ENCODE measurements at places on chromosomes 3 and 15. TPM values are rescaled to one million over a fixed set of nuclear protein-coding genes. Genes with fewer than 3 reads are reported as not detected.

DNA sequence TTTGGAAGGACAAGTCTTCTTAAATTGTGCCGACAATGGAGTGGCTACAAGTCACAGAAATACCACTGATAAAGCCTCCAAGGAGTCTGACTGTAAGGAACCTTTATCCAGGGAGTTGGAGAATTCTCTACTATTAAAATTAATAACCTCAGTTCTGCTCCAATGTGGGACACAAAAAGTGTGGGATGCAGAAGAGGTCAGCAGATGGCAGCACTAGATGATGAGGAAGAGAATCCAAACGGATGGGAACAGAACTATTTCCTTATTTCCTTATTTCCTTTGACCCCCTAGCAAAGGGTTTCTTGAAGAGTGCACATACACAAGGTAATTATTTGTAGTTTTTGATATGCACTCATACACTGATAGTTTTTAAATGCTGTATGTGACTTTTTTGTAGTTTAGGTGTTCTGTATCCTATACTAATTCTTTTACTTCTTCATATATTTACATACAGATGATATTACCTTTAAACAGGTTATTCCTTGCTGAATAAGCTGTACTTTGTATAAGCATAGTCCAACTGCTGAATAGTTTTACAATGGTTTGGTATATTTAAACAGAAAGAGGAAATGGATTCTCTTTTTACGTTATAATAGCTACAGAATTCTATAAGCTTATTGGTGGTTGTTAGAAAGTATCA is 25.6 kb upstream of the NLGN1 start:
- no peak overlapping the region for H3K4me3 ChIP-seq
- H3K36me3 ChIP-seq = no peaks in the 10 kb centered on the region
- no peak for DNase-seq
- no peak overlapping the region for H3K27ac ChIP-seq

- no peaks in the 10 kb centered on the region for H3K36me3 ChIP-seq
- DNase-seq = no peak
- no peaks in the 10 kb centered on the region for H3K27me3 ChIP-seq
- no peaks in the 10 kb centered on the region for H3K4me1 ChIP-seq
- H3K4me3 ChIP-seq = no peak overlapping the region
- H3K27ac ChIP-seq = no peak overlapping the region
These were observed 266.2 kb downstream of the LSAMP start for GRCh38 chr3:116179091-116179490.

DNA sequence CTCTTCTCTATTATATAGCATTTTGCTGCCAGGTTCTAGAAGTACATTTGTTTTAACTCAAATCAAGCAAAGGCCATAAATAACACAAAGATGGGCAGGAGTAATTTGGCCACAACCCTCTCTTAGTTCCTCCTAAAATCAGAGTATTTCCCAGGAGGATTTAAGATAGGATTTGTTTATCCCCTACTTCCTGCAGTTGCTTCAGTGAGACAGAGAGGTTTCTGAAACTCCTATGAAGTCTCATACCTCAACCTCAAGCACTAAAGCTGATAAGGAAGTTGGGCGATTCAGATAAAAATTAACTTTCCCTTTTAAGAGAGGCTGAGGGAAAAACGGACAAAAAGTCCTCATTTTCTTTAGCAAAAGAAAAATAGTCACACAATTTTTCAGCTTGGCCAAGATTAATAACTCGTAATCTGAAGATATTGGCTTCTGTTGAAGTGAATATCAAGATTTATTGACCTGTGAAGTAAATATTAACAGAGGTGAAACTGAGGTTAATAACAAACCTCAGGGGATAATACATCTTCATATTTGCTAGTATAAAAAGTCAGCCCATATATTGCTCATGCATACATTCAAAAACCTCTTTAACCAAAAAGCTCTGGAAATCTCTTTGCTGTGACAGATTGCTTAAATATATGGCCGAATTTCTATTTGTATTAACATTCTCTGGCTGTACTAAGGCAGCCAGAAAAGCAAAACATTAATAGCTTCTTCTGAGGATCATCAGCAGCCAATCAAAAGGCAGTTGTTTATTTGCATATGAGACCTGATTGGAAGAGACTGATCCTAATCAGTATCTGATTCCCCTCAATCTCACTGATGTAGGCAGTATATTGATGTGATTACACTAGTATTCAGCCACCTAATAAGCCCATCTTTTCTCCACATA is 90.6 kb upstream of the GADL1 start:
- H3K4me1 ChIP-seq = peaks cover 1% of the 10 kb centered on the region
- H3K27ac ChIP-seq = no peak overlapping the region
- no peak for DNase-seq
- H3K36me3 ChIP-seq = no peaks in the 10 kb centered on the region

DNA sequence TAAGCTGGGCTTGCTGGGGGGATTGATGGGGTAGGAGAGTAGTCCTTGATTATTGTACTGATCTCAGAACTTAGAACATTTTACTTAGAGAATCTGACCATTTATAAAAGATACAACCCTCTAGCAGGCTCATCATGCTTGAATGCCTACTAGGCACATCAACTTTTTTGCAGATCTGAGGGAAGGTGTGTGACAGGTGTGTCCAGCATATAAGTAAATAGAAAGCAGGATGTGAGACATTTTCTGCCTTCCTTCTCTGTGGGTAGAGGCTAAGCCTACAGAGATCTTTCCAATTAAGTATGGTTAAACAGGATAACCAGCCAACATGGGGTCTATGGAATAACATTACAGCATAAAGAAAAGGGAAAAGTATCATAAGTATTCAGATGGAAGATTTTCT is 159.1 kb downstream of the AKAP13 start:
- no peaks in the 10 kb centered on the region for H3K27me3 ChIP-seq
- peaks cover 43% of the 10 kb centered on the region for H3K4me1 ChIP-seq
- no peak overlapping the region for H3K27ac ChIP-seq
- H3K4me3 ChIP-seq = no peak overlapping the region
- no peak for DNase-seq

- H3K27me3 ChIP-seq = no peaks in the 10 kb centered on the region
- DNase-seq = no peak
- peaks cover 2% of the 10 kb centered on the region for H3K4me1 ChIP-seq
- H3K4me3 ChIP-seq = no peak overlapping the region
- H3K27ac ChIP-seq = no peak overlapping the region
These were observed 30.3 kb downstream of the DUSP7 start for GRCh38 chr3:52026041-52026440.

GRCh38 chr3:48456456-48456855 is 9.9 kb downstream of the ATRIP start:
- DNase-seq = no peak
- H3K27ac ChIP-seq = no peak overlapping the region
- H3K27me3 ChIP-seq = no peaks in the 10 kb centered on the region
- H3K36me3 ChIP-seq = peaks cover 26% of the 10 kb centered on the region
- peaks cover 18% of the 10 kb centered on the region for H3K4me1 ChIP-seq
- no peak overlapping the region for H3K4me3 ChIP-seq

DNA sequence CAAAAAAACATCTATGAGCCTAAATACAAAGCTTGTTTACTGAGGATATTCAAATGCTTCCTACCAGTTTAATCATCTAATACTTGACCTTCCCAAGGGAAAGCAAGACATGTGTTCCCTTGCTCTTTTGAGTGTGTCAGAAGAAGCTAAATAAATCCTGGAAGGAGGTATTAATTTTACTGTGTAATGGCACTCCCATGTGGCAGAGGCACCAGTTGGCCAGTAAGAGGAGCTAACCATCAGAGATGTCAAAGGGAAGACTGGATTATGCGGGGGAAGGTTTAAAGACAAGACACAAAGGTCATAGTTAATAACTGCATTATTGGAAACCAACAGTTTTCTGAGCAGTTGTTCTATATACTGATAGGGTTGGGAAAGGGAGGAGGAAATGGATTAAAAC is 125.1 kb downstream of the SUCLG2 start:
- H3K36me3 ChIP-seq = peaks cover 49% of the 10 kb centered on the region
- no peaks in the 10 kb centered on the region for H3K27me3 ChIP-seq
- peaks cover 6% of the 10 kb centered on the region for H3K4me1 ChIP-seq
- H3K4me3 ChIP-seq = no peak overlapping the region

DNA sequence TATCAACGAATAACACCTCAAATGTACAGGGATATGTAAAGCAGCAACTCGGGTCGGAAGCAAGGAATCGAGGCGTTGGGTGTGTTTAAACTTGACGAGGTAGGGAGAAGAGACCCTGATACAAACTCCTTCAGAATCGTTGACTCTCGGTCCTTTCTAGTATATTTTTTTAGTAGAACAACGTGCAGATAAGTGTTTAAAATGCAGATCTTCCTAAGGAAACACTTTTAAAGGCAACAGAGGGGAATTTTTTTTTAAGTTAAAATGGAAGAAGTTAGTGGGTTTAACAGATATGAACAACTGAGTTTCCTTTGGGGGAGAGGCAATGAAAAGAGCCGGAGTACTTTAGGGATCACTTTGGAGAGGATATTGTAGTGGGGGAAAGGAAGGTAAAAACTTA is 1.1 kb upstream of the KPNA4 start:
- H3K27ac ChIP-seq = no peak overlapping the region
- H3K4me3 ChIP-seq = peak overlapping the region; percentile 96
- H3K4me1 ChIP-seq = peaks cover 38% of the 10 kb centered on the region
- H3K27me3 ChIP-seq = peaks cover 3% of the 10 kb centered on the region

DNA sequence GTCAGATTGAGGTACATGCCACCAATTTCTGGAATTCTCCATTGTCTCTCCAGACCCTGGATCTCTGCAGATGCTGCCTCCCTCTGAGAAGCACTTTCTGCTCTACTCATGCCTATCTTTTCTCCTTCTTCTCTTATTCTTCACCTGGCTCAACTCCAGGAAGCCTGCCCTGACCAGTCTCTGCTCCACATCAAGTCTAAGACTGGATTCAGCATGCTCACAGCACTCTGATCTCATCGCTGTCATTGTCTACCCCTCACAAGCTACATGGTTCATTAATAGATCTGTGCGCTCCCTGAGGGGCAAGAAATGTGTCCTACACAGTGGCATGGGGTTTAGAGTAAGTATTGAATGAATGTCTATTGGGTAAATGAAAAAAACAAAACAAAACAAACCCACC is 38.7 kb downstream of the CCR4 start:
- H3K27ac ChIP-seq = no peak overlapping the region
- no peak overlapping the region for H3K4me3 ChIP-seq
- DNase-seq = no peak
- peaks cover 13% of the 10 kb centered on the region for H3K4me1 ChIP-seq
- peaks cover 7% of the 10 kb centered on the region for H3K36me3 ChIP-seq

DNA sequence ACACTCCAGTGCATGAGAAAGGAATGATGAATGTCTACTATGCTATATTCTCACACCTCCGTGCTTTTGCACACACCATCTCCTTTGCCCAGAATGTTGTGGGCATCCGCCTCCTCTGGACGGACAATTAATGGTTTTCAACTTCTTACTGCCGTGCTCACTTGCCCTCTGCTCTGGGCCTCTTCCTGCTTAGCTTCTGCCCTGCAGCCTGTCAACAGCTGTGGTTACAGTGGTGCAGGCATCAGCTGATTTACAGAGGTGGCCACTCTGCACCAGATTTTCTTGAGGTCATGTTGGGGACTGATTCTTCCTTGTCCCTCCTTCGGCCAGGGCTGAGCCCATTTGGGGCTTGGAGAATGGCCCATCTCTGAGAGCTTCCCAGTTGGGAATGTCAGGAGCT is 56.5 kb upstream of the TMEM115 start:
- no peaks in the 10 kb centered on the region for H3K27me3 ChIP-seq
- no peak overlapping the region for H3K27ac ChIP-seq
- H3K4me1 ChIP-seq = peaks cover 4% of the 10 kb centered on the region
- H3K4me3 ChIP-seq = no peak overlapping the region
- H3K36me3 ChIP-seq = no peaks in the 10 kb centered on the region

DNA sequence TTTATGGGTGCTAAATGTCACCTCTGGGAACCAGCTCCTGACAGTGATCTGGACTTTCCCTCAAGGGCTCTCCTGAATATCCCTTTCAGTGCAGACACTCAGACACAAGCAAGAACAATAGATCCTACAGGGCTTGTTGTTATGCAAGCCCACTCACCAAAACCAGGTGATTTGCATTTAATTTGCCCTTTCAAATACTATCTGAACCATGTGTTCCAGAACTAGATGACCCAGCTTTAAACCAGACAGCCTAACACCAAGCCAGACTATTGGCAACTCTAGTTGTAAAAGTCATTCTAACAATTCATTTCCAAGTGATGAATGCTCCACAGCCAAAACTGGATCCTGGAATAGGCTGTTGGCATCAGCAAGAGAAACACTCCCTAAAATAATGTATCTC is 5.6 kb upstream of the ATP8B4 start:
- DNase-seq = no peak
- H3K27ac ChIP-seq = no peak overlapping the region
- H3K27me3 ChIP-seq = no peaks in the 10 kb centered on the region
- H3K36me3 ChIP-seq = peaks cover 38% of the 10 kb centered on the region
- H3K4me1 ChIP-seq = peaks cover 18% of the 10 kb centered on the region

The SPINT1 gene
- total RNA-seq = 7.3 TPM

The CYP11A1 gene
- total RNA-seq = not detected

The GNAT1 gene
- total RNA-seq = not detected

The CTDSPL gene
- total RNA-seq = 2.1 TPM

The SLCO2A1 gene
- not detected for total RNA-seq

Measured in activated naive CD8-positive, alpha-beta T cell treated with anti-CD3 and anti-CD28 coated beads, Interleukin-2, amount 10 ng/mL, durations not matched to agents 7 days and 5 days (primary cell).